GM12878 (cell line): ENCODE measurements at places on chromosomes 4 and X.
A peak's percentile ranks its signal among the peaks of the same experiment; 100 is the strongest.

DNA sequence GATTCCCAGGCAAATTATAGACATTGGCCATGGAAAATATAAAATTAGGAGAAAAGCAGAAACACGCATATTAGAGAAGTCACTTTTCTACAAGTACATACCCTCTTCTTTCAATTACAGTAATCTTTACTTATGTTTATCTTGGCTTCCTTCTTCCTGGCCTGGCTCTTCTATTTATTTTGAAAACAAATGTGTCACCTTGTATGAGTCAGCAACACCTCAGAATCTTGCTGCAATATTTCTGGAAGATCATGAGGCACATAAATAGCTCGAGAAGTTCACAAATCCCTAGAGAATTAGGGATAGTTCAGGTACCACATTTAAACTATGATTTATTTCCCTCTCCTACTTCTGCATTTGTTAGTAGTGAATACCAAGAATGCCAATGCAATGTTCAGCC, 124.6 kb downstream of the ANOS1 start:
- no peak overlapping the region for H3K4me3 ChIP-seq
- DNase-seq: no peak
- H3K36me3 ChIP-seq: no peaks in the 10 kb centered on the region

DNA sequence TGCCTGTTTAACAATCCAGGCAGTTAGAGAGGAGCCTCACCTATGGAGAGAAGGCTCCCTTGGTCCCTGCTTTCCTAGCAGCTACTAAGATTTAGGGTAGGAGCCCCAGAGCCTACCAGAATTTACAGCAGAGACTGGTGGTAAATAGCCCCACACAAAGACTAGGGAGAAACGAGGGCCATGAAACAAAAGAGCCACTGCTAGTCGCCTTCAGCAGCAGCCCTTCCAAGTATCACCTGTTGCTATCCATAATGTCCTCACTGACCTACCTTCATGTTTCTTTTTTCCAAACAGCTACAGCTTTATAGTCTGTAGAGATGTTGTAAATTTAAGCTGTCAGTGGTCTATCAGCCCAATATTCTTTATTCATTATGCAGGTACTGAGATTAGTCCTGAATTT, 25.3 kb downstream of the ARHGEF6 start:
- H3K4me3 ChIP-seq: no peak overlapping the region
- no peak overlapping the region for H3K27ac ChIP-seq
- no peaks in the 10 kb centered on the region for H3K36me3 ChIP-seq
- no peak for DNase-seq
- no peaks in the 10 kb centered on the region for H3K27me3 ChIP-seq
- H3K4me1 ChIP-seq: peaks cover 1% of the 10 kb centered on the region; the same call in 1 of the 2 replicates

DNA sequence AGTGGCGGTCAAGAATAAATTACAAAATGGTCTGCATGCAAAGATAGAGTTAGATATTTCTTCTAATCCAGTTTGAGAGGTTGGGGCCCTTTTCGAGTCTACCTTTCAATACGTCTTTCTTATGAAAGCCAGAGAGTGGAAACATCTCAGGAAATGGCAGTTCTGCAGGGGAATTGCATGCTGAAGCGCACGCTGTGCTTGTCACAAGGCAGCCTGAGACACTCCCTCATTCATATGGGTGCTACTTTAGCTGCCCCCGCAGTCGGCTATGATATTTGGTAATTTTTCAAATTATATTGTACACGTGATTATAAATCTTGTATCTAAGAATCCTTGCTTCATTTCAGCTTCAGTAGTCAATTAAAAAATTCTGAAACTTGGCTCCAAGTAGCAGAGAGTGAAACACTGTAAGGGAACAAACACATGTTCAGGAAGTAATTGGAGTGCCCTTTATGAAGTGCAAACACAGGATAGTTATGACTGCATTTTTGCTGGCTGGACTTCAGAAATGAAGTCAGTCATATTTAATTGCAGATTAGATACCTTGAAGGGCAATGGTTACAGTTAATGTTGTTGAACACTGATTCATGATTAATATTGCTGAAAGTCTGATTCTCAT, 145.5 kb upstream of the NAP1L5 start:
- no peak overlapping the region for H3K4me3 ChIP-seq
- H3K27me3 ChIP-seq: no peaks in the 10 kb centered on the region
- no peaks in the 10 kb centered on the region for H3K36me3 ChIP-seq
- H3K4me1 ChIP-seq: no peaks in the 10 kb centered on the region

- no peak for DNase-seq
- no peaks in the 10 kb centered on the region for H3K36me3 ChIP-seq
- H3K4me3 ChIP-seq: no peak overlapping the region
- H3K4me1 ChIP-seq: peaks cover 16% of the 10 kb centered on the region
Measured at GRCh38 chr4:26342328-26343037, 21.7 kb downstream of the RBPJ start.

GRCh38 chr4:133812236-133812635, 389.4 kb downstream of the PABPC4L start:
- H3K4me1 ChIP-seq: no peaks in the 10 kb centered on the region
- no peak for DNase-seq
- H3K27ac ChIP-seq: no peak overlapping the region
- H3K4me3 ChIP-seq: no peak overlapping the region
- no peaks in the 10 kb centered on the region for H3K27me3 ChIP-seq
- H3K36me3 ChIP-seq: no peaks in the 10 kb centered on the region

- H3K36me3 ChIP-seq: no peaks in the 10 kb centered on the region
- no peaks in the 10 kb centered on the region for H3K4me1 ChIP-seq
- DNase-seq: no peak
- no peak overlapping the region for H3K4me3 ChIP-seq
- no peaks in the 10 kb centered on the region for H3K27me3 ChIP-seq
- no peak overlapping the region for H3K27ac ChIP-seq
Measured at GRCh38 chr4:187814737-187815465, 180.7 kb upstream of the ZFP42 start.

GRCh38 chrX:40082447-40083119, 15.2 kb downstream of the BCOR start:
- H3K27me3 ChIP-seq: no peaks in the 10 kb centered on the region
- no peak for DNase-seq
- H3K4me1 ChIP-seq: no peaks in the 10 kb centered on the region
- H3K4me3 ChIP-seq: no peak overlapping the region
- peaks cover 2% of the 10 kb centered on the region for H3K36me3 ChIP-seq

- no peak overlapping the region for H3K4me3 ChIP-seq
- no peak overlapping the region for H3K27ac ChIP-seq
- H3K4me1 ChIP-seq: no peaks in the 10 kb centered on the region
- no peaks in the 10 kb centered on the region for H3K27me3 ChIP-seq
- no peaks in the 10 kb centered on the region for H3K36me3 ChIP-seq
- DNase-seq: no peak
Measured at GRCh38 chr4:60812811-60813210, 387.3 kb upstream of the ADGRL3 start.

DNA sequence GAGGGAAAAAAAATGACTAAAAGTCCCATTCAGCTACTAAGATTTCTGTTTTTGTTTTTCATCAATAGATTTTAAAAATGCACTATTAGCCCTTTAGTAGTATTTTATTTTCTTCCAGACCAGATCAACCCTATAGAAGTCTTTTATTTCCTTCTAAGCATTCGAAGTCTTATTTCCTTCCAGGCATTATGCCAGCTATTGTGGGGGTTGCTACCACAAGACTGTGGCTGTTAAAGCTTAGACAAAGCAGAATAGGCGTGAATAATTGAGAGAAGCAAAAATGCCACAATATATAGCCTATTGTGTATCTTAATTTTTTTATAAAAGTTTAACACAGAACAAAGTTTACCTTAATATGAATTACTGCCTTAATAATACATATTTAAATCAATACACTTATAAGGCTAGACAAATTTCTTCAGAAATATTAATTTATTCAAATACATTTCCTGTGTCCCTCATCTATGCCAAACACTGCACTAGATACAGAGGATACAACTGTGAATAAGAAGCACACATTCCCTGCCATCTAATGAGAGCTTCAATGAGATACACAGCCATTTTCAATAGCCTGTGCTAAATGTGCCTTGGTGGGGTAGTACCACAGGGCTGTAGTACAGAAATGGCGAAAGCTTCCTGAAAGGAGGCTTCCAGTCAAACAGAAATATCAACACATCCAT, 33.1 kb downstream of the SLC10A7 start:
- no peak overlapping the region for H3K4me3 ChIP-seq
- DNase-seq: no peak
- H3K27ac ChIP-seq: no peak overlapping the region
- H3K27me3 ChIP-seq: no peaks in the 10 kb centered on the region
- no peaks in the 10 kb centered on the region; the same call in 1 of the 2 replicates for H3K36me3 ChIP-seq
- peaks cover 14% of the 10 kb centered on the region for H3K4me1 ChIP-seq

- DNase-seq: no peak
- H3K27ac ChIP-seq: no peak overlapping the region
- H3K27me3 ChIP-seq: no peaks in the 10 kb centered on the region
- H3K4me3 ChIP-seq: no peak overlapping the region
- no peaks in the 10 kb centered on the region for H3K36me3 ChIP-seq
Measured at GRCh38 chr4:18442957-18443356, 421.4 kb upstream of the LCORL start.

- H3K27me3 ChIP-seq: no peaks in the 10 kb centered on the region
- H3K4me1 ChIP-seq: peaks cover 43% of the 10 kb centered on the region
- H3K4me3 ChIP-seq: peak overlapping the region; percentile 70
- H3K27ac ChIP-seq: peak overlapping the region; percentile 93
- DNase-seq: peak; percentile 81
Measured at GRCh38 chrX:130084631-130085237, 25.6 kb downstream of the ELF4 start.

- no peaks in the 10 kb centered on the region for H3K36me3 ChIP-seq
- no peaks in the 10 kb centered on the region for H3K4me1 ChIP-seq
- DNase-seq: no peak
- no peak overlapping the region for H3K27ac ChIP-seq
- no peaks in the 10 kb centered on the region for H3K27me3 ChIP-seq
Measured at GRCh38 chr4:151822331-151822730, 61.5 kb upstream of the GATB start.

DNA sequence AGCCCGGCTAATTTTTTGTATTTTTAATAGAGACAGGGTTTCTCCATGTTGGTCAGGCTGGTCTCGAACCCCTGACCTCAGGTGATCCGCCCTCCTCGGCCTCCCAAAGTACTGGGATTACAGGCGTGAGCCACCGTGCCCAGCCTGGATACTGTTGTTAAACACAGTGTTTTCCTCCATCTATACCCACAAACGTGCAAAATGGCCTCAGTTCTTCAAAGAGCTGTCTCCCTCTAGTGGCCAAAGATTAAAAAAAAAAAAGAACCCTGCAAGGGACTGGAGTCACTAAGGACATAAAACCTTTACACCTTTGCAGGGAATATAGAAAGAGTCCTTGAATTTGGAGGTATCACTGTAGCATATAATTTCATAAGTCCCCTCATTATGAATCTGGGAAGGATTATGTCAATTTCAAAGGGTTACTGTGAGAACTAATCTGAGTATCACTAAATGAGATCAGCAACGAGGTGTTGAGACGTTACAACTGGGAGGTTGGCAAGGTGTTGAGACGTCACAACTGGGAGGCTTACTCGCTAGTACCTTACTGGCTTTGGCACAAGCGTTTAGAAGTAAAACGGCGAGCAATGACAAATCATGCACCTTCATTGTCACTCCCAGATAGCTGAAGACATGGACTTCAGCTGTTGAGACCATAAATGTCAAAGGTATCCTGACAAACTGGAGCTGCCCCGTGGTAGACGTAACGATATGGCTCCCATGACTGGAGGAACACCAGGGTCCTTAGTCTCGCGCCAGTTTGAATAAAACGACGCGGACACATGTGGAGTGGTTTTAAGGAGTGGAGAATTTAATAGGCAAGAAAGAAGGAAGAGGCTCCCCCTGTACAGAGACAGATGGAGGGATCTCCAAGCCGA, 33.4 kb upstream of the ENPP6 start:
- no peak overlapping the region for H3K4me3 ChIP-seq
- H3K36me3 ChIP-seq: no peaks in the 10 kb centered on the region
- no peak overlapping the region for H3K27ac ChIP-seq
- H3K4me1 ChIP-seq: no peaks in the 10 kb centered on the region

- no peak overlapping the region for H3K27ac ChIP-seq
- H3K4me1 ChIP-seq: no peaks in the 10 kb centered on the region
- H3K27me3 ChIP-seq: no peaks in the 10 kb centered on the region
- H3K36me3 ChIP-seq: no peaks in the 10 kb centered on the region; the same call in 1 of the 2 replicates
- H3K4me3 ChIP-seq: no peak overlapping the region
Measured at GRCh38 chr4:182969651-182970279, 52.6 kb upstream of the DCTD start.

DNA sequence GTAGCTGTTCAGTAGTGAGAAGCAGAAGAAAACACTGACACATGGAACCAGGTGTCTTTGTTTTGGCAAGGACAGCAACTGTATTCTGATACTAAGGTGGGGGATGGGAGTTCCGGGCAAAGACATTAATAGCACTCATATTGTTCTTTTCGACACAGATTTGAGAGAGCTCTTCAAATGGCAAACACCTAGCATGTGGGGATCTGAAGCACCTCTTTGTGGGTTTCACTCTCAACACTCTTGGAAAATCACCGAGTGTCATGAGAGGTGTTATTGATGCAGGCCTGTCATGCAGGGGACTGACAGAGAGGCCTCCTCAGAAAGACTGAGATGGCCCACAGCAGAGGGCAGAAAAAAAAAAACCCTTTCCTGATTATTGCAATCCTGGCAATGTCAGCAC, 228.4 kb upstream of the VCX start:
- no peaks in the 10 kb centered on the region for H3K4me1 ChIP-seq
- no peak overlapping the region for H3K27ac ChIP-seq
- H3K27me3 ChIP-seq: no peaks in the 10 kb centered on the region
- DNase-seq: no peak
- no peak overlapping the region for H3K4me3 ChIP-seq

- no peak overlapping the region for H3K27ac ChIP-seq
- DNase-seq: no peak
Measured at GRCh38 chr4:26491449-26492170, 1.3 kb upstream of the CCKAR start.

- no peak overlapping the region for H3K27ac ChIP-seq
- no peak overlapping the region for H3K4me3 ChIP-seq
- H3K27me3 ChIP-seq: no peaks in the 10 kb centered on the region
- no peaks in the 10 kb centered on the region; the same call in 1 of the 2 replicates for H3K4me1 ChIP-seq
- H3K36me3 ChIP-seq: no peaks in the 10 kb centered on the region
Measured at GRCh38 chrX:54992911-54993622, 921 bp downstream of the PFKFB1 start.

DNA sequence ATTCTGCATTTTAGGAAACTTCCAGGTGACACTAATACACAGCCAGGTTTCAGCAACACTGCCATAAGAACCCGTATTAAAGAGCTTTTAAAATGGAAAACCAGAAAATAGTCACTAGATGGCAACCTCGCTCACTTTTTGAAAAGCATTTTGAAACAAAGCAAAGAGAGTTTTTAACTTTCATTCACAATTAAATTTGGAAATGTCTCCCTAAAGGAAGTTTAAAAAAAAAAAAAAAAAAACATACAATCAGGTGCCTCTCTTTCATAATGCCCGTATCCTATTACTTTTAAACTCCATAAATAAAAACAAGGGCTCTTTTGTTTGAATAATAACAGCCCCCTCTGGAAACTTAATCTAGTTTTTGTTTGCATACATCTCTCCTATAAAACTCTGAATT, 20.3 kb downstream of the MEPE start:
- H3K27ac ChIP-seq: no peak overlapping the region
- no peak for DNase-seq
- no peaks in the 10 kb centered on the region for H3K4me1 ChIP-seq
